ENCODE measurements at places on chromosomes 7 and 10.
A peak's percentile ranks its signal among the peaks of the same experiment; 100 is the strongest.

GRCh38 chr10:32142646-32143045, 86.4 kb upstream of the KIF5B start:
- DNase-seq, result no peak

DNA sequence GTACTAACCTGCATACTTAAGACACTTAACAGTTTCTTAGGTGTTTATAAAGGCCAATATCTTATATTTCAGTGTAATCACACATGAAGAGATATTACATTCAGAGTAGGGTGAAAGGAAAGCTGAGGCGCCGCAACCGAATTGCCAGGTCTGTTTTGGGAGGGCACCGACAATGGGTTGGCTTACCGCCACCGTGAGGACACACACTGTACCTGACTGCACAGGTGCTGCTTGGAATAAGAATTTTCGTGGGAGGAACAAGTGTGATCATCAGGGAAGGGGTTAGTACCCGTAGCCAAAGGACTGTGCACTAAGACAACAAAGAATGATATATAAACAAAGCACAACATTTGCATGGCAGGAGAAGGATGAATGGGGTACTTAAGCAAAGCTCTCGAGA, 591.8 kb downstream of the SUGCT start:
- DNase-seq, result no peak

- DNase-seq, result peak; percentile 40
Observed at GRCh38 chr10:3197348-3198003, 24.9 kb upstream of the PITRM1 start.

GRCh38 chr10:87590705-87591588, 68.7 kb upstream of the PAPSS2 start:
- DNase-seq, result no peak

DNA sequence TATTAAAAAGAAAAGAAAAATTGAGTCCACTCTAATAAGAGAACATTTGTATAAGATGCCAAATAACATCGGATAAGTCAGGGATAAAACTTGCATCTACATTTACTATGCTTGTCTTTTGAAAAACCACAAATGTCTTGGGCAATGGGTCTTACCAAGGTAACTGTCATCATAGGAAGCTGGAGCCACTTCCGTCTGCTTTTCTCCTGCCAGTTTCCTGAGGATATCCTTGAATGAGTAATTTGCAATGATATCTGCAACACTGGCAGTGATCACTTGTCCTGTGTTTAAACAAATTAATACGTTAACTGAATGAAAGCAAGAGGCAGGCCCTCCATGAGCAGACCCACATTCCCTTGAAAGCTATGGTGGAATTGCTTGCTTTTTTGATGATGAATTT, 47.3 kb downstream of the ITGA8 start:
- no peak for DNase-seq

DNA sequence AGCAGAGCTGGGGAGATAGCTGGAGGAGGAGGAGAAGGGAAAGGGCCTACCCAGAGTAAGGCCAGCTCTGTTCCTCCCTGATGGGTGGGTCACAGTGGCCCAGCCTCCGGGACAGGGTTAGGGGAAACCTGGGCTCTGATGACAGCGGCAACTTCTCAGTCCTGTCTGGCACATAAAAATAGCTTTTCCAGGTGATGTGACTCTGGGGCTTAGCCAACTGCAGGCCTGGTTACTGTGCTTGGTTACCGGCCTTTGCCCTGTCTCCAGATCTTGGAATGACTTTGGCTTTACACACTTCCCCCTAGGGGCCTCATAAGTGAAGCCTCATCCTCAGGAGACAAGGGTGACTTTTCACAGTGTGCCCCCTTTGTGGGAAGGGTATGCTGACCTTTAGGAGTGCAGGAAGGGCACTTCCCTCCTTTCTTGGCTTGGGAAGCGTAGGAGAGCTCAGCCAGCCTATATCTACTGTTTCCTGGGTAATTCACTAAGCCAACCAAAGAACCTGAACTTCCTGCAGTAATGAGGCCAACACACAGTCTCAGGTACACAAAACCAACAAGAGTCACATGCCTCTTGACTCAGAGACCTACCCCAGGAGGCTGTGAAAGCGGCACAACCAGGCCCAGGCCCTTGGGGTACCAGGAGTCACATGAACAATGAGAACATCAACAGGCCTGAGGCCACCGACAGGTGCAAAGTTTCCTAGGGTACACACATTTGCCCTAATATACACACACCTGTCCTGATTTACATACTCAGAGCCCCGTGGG, 11.7 kb upstream of the HILPDA start:
- no peak for DNase-seq

DNA sequence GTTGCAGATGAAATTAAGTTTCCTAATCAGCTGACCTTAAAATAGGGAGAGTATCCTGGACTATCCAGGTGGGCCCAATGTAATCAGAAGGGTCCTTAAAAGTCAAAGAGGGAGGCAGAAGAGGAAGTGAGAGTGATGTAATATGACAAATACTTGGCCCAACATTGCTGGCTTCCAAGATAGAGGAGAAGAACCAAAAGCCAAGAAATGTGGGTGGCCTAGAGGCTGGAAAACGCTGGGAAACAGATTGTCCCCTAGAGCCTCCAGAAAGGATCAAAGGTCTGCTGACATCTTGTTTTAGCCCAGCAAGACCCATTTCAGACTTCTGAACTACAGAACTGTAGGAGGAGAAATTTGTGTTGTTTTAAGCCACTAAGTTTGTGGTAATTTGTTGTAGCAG, 79.7 kb upstream of the NOBOX start:
- DNase-seq, result no peak

DNA sequence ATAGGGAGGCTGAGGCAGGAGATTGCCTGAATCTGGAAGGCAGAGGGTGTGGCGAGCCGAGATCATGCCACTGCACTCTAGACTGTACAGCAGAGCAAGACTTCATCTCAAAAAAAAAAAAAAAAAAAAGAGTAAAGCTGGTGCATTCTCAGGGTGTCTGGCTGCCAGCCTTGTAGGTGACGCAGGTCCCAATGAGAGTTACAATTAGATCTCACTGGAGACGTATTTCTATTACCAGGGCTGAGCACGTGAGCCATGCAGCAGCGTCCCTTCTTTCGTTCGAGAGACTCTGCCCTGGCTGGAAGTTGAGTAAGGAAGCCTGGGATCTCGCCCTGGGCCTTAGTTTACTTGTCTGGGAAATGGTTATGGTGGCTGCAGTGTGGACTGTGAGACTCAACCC, 22.4 kb upstream of the ZMIZ1 start:
- no peak for DNase-seq

DNA sequence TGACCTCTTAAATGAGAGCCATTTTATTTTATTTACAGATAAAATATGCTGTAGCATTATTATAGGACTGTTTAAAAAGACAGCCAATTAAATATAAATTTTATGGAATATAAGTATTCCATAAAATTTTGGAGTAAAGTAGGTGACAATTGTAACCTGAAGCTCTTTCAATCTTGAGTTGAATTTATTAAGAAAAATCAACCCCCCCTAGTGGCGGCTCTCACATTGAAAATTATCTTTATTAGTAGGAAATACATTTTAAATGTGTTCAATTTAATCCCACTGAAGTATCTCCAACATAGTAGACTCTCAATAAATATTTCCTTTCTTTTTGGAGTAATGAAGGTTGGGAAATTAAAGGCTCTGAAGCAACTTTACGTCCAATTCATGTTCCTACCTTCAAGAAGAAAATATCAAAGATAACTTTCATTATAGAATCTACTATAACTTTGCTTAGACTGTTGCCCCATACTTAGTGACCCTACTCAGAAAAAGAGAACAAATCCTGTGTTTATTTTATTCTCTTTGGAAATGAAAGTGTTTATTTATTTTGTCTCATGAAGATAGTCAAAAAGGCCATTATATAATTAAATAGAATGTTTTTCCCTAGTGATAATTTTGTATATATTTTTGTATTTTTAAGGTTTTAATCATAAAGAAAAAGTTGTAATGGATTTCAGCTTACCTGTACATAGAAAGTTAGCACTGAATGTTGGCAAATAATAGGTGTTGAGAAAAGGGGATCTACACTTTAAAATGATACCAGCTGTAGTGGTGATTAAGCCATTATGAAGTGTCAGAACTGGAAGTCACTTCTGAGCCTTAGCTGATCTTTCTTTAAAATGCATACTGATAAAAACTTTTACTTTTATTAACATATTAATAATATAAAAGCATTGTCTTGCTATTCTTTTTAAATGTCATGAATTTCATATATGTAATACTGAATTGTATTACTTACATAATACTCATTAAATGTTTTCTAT, 3.3 kb downstream of the AHR start:
- no peak for DNase-seq

DNA sequence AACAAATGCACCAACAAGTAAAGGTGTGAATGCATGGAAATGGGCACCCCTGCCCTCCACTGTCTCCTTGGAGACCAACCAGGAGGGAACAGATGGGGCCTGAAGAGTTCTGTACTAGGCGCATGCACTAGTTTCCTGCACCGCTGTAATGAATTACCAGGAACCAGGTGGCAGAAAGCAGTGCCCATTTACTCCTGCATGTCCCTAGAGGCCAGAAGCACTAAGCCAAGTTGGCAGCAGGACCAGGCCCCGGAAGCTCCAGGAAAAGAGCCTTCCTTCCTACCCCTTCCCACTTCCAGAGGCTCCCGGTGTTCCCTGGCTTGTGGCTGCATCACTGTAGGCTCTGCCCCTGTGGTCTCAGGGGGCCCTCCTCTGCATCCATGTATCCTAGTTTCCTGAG, 237.5 kb upstream of the PPP2R2D start:
- DNase-seq, result no peak

- DNase-seq, result no peak
Observed at GRCh38 chr10:27319752-27320431, 79.3 kb upstream of the ACBD5 start.

DNA sequence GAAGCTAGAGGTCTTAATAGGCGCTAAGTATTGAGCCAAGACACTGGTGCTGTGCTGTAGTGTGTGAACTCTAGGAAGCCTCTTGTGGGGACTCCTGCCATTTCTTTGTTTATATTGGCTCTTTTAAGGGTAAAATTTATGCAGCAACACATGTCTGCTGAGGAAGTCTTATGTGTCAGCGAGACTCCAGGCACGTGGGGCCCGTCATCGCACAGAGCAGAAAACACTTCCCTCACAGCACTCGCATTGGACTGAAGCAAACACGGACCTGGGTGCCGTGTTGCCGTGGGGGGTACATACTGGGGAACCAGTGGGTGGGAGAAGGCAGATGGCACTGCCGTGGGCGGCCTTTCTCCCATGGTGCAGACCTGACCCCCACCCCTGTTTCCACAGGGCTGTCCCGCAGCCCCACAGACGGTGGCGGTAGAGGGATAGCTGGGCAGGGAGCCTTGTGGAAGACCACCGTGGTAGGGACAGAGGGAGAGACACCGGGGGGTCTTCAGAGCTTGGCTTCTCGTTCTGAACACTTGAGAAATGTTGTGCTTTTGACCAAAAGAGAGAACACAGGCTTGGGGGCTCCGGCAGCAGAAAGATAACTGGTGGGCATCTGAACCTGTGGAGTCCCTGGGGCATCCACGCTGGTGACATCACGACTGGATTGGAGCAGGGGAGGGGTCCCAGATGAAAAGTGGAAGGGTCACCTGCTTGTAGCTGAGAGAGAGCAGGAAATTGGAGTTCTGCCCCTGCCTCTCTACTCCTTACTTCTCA, 284.7 kb upstream of the SHH start:
- DNase-seq, result no peak

DNA sequence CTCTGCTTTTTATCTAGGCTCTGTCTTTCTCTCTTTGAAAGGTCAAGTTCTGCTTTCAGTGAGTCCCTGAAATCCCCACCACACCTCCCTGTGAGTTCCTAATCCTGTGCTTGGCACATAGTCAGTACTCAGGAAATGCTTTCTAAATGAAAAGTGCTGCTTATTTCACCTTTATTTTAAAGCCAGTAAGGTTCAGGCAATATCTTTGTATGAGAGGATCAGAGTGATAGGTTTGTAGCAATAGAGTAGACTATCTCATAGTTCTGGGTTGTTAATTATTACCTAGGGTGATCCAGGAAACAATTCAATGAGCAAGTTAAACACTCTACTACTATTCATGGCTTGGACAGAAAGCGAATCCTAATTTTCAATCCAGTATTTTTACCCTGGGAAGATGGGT, 7.4 kb upstream of the LAMB1 start:
- no peak for DNase-seq

DNA sequence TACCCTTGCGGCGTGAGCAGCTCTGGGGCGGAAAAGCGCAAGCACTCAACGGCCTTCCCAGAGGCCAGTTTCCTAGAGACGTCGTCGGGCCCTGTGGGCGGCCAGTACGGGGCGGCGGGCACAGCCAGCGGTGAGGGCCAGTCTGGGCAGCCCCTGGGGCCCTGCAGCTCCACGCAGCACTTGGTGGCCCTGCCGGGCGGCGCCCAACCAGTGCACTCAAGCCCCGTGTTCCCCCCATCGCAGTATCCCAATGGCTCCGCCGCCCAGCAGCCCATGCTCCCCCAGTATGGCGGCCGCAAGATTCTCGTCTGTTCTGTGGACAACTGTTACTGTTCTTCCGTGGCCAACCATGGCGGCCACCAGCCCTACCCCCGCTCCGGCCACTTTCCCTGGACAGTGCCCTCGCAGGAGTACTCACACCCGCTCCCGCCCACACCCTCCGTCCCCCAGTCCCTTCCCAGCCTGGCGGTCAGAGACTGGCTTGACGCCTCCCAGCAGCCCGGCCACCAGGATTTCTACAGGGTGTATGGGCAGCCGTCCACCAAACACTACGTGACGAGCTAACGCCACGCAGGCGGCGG, 12.6 kb downstream of the TRIM8 start:
- no peak for DNase-seq

DNA sequence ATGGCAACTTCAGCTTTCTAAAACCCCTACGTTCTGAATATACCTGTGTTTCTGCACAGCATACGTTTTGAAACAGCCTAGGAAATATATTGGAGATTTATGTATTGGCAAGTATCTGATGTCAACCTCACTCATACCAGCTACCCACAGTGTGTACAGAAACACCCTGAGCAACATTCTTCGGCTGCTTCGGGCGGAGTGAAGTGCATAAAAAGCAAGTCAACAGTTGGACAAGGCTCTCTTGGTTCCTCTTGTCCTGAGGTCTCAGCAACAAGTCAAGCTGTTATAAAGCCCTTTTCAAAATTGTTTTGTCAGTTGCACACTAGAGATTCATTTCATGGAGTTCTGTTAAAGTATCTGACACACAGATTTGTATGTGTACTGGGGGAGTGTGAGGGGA, 40.0 kb upstream of the PAPSS2 start:
- DNase-seq, result no peak

GRCh38 chr7:65832281-65832680, 40.6 kb upstream of the VKORC1L1 start:
- DNase-seq, result no peak
